ENCODE measurements at places on chromosomes 16 and 17.

- DNase-seq: peak; percentile 66
Observed at GRCh38 chr16:23060458-23061320, 88.6 kb downstream of the USP31 start.

GRCh38 chr17:4955091-4955490, 4.2 kb downstream of the ENO3 start:
- DNase-seq: no peak

DNA sequence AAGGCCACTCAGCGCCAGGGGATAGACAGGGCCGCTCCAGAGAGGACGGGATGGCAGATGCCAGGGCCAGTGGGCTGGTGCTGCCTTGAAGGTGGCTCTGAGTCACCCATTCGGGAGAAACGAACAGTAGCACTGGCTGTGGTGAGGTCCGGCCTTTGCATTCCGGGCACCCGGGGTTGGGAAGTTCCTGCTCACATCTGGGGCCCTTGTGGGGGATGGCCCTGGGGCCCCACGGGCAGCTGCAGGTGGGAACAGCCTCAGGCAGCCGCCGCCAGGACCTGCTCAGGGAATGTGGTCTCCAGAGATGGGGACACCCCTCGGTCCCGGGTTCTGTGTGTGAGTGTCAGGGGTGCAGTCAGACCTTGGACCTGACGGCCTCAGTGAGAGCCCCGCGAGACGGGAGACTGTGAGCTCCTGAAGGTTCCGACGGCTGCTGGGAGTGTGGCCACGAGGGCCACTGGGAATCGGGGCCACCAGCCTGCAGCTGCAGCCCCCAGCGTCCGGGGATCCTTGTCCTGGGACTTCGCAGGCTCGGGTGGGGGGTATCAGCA, 1.4 kb downstream of the CBFA2T3 start:
- DNase-seq: peak; percentile 51

GRCh38 chr16:66036184-66036583, 330.3 kb upstream of the CDH5 start:
- DNase-seq: no peak

DNA sequence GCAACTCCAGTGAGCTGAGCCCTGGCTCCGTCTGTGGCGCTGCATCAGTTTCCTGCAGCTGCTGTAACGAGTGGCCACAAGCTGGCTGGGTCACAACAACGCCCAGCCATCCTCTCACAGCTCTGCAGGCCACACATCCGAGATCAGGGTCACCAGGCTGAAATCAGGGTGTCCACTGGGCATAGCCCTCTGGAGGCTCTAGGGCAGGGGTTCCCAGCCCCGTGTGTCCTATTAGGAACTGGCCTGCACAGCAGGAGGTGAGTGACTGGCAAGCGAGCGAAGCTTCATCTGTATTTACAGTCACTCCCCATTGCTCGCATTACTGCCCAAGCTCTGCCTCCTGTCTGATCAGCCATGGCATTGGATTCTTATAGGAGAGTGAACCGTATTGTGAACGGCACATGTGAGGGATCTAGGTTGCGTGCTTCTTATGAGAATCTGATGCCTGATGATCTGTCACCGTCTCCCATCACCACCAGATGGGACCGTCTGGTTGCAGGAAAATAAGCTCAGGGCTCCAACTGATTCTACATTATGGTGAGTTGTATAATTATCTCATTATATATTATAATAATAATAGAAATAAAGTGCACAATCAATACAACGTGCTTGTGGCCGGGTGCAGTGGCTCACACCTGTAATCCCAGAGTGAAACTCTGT, 176.5 kb downstream of the SEC14L1 start:
- DNase-seq: no peak

DNA sequence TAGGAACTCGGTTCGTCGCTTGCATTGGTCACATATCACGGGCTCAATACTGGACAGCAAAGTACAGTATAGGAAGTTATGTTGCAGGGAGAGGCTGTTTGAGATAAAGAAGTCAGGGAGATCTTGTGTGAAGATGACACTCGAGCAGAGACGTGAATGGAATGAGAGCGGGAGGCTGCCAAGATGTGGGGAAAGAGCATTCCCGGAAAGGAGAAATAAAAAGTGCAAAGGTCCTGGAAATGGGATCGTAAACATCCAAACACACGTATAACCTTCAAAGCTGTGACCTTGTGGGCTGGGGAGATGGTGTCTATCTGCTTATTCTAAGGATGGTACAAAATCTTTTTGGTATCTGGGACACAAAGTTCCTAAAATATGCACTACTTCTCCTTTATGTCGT, 43.0 kb upstream of the MYOCD start:
- no peak for DNase-seq

DNA sequence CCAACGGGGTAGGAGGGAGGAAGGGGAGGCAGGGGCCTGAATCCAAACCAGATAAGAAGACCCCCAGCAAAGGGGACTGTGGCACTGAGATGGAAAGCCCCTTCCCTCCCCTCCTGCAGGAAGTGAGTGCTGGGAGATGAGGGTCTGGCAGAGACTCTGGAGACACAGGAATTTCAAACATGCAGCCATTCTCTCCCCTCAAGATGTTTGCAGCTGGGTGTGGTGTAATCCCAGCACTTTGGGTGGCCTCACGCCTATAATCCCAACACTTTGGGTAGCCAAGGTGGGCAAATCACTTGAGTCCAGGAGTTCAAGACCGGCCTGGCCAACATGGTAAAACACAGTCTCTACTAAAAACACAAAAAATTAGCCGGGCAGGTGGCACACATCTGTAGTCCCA, 33.9 kb upstream of the FAAP100 start:
- DNase-seq: no peak

- no peak for DNase-seq
Observed at GRCh38 chr17:80817321-80817845, 174.3 kb upstream of the CHMP6 start.

- no peak for DNase-seq
Observed at GRCh38 chr17:77409282-77410161, 268.8 kb downstream of the SEC14L1 start.

- no peak for DNase-seq
Observed at GRCh38 chr16:9909072-9909825, 273.0 kb downstream of the GRIN2A start.

All from hematopoietic multipotent progenitor cell treated with erythropoietin and hydrocortisone succinate and interleukin-3 and kit ligand, for 8 days (in vitro differentiated cells).